ENCODE measurements at places on chromosomes 4 and X. TPM values are rescaled to one million over a fixed set of nuclear protein-coding genes. Genes with fewer than 3 reads are reported as not detected.

The IRS4 gene
- not detected for total RNA-seq

The P2RY8 gene
- 1.5 TPM for total RNA-seq

The SMIM31 gene
- total RNA-seq = not detected

The ETDC gene
- total RNA-seq = not detected

The DGKK gene
- total RNA-seq = not detected

The LAMP2 gene
- total RNA-seq = 62.1 TPM

The USP27X gene
- total RNA-seq = 2.3 TPM

The MBTPS2 gene
- 11.2 TPM for total RNA-seq

The SSX2 gene
- total RNA-seq = not detected

The SOWAHD gene
- total RNA-seq = not detected

The PUDP gene
- total RNA-seq = 33.2 TPM

The LNX1 gene
- total RNA-seq = 1.8 TPM

The RHOXF2B gene
- not detected for total RNA-seq

The MAOA gene
- total RNA-seq = 68.9 TPM

The USP17L10 gene
- total RNA-seq = not detected

The HS6ST2 gene
- total RNA-seq = 0.24 TPM

The BMX gene
- 1.8 TPM for total RNA-seq

The SMR3B gene
- not detected for total RNA-seq

The POU3F4 gene
- not detected for total RNA-seq

The CXCL8 gene
- 1.2 TPM for total RNA-seq

The RBPJ gene
- total RNA-seq = 38.2 TPM

The TMSB15B gene
- 1.3 TPM for total RNA-seq

The AR gene
- 12.7 TPM for total RNA-seq

The RAB41 gene
- total RNA-seq = not detected

The TLR7 gene
- total RNA-seq = 0.92 TPM

The MAGEA8 gene
- not detected for total RNA-seq

The SPARCL1 gene
- total RNA-seq = 202 TPM

The MEPE gene
- total RNA-seq = not detected

The MTTP gene
- 2.0 TPM for total RNA-seq

The RADX gene
- 1.0 TPM for total RNA-seq

The NKX6-1 gene
- total RNA-seq = 0.22 TPM

The RGS12 gene
- total RNA-seq = 19.1 TPM

The GABRE gene
- total RNA-seq = 54.0 TPM

The AFP gene
- not detected for total RNA-seq

The FOXP3 gene
- 0.11 TPM for total RNA-seq

The PRR32 gene
- total RNA-seq = 0.89 TPM

The KLHL5 gene
- 15.0 TPM for total RNA-seq

The TEC gene
- 3.1 TPM for total RNA-seq

The MTMR8 gene
- 0.73 TPM for total RNA-seq

The TBX22 gene
- total RNA-seq = not detected

The SRPX gene
- 57.3 TPM for total RNA-seq

The TCP11X2 gene
- total RNA-seq = not detected

The CPE gene
- total RNA-seq = 43.5 TPM

The DTHD1 gene
- 0.08 TPM for total RNA-seq

The RBM3 gene
- total RNA-seq = 96.9 TPM

The BRS3 gene
- not detected for total RNA-seq
